ENCODE measurements at places on chromosomes 16 and 17.
A peak's percentile ranks its signal among the peaks of the same experiment; 100 is the strongest.

DNA sequence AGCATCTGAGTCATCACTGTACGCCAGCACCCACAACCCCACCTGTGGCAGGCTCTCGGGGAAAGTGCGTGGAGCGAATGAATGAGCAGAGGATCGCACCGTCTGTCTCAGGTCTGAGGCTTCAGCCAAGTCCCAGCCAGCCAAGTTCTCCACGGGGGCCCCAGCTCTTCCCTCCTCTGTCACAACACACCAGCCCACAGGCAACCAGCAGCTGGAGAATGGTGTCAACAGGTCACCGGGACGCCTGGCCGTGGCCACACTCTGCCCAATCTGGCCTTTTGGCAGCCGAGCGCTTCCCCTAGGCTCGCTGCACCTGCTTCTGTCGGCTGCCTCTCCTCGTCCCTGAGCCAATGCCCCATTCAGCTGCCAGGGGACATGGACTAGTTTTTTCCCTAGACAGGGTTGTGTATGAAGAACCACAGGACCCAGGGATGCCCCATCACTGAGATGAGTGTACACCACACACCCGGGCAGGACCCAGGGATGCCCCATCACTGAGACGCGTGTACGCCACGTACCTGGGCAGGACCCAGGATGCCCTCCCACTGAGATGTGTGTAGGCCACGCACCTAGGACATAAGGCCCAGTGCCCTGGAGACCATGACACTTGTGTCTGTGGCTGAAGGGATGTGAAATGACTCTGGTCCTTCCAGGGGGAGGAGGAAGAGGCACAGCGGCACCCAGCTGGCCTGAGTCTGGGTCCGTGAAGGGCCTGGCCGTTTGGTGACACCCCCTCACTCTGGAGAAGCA is 52.8 kb downstream of the ABR start:
- DNase-seq: no peak

GRCh38 chr16:2196162-2196980 is at the start of gene CASKIN1:
Gene CASKIN1 (minus strand): TSS chr16:2196605. CDS start chr16:2196432, 173 bp downstream.
- no peak for DNase-seq

DNA sequence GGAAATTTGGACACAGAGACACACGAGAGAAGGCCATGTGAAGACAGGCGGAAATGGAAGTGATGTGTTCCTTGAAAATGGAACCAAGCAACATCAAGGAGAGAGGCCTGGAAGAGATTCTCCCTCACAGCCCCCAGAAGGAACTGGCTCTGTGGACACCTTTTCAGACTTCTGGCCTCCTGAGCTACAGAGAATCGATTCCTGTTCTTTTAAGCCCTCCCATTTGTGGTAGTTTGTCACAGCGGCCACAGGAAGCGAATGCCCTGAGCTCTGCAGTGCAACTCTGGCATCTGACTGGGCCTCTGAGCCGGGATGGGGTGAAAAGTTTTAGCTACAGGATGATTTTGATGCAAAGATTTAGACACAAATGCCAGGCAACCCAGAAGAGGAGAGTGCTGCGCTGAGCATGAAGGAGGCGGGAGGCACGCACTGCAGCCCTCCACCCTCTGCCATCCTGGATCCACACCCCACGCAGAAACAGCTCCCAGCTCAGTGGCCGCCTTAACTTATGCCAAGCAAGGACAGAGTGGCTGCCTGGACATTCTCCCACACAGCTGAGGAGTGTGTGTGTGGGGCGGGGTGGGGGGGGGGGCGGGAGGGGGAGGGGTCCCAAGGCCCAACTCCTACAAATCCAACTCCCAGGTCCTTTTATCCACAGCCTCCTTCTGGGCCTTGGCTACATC is 2.2 kb downstream of the TIMP2 start:
- DNase-seq: no peak

- no peak for DNase-seq
Observed at GRCh38 chr16:69486724-69487123, 62.3 kb downstream of the CYB5B start.

DNA sequence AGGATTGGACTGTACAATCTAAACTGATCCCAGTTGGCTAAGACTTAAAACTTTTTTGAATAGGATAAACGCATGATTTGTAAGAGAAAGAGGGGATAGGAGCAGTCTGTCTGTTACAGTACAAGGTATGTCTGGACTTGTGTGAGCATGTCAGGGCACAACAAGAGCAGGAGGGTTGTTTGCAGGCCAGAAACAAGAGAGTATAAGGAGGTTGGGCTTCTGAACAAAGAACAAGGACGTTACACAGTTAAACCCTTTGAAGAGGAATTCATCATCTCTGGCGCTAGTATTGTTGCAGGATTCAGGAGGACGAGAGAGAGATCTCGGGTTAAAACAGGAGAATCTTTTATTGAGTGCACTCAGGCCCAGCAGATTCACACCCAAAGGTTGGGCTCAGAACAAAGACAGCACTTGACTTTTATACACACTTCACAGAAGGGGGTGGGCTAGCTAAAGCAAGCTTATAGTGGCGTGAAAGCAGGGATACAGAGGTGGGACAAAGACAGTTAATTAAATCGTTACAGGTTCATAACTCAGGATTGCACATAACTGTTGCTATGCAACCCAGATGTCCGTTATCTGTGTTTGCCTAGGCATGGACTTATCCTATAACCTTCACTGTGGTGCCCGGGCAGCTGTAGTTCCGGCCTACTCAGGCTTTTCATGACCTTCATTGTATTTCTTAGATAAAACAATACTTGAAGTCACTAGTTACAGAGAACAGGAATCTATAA is 34.3 kb downstream of the SEC14L1 start:
- DNase-seq: no peak

DNA sequence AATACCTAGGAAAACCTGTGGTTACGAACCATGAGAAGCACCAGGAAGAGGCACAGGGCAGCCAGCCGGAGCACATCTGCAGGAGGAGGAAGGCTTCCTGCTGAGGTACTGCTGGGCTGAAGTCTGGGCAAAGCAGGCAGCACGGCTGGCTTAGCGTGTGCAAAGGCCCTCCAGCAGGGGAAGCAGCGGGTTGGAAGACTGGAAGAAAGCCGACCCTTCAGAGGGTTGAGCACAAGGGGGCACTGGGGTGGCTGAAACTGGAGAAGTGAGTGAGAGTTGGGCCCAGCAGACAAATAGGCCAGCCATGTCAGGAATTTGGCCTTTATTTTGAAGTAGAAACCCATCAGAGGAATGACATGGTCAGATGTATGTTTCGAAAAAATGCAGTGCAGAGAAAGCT is 12.1 kb upstream of the HSD3B7 start:
- no peak for DNase-seq

DNA sequence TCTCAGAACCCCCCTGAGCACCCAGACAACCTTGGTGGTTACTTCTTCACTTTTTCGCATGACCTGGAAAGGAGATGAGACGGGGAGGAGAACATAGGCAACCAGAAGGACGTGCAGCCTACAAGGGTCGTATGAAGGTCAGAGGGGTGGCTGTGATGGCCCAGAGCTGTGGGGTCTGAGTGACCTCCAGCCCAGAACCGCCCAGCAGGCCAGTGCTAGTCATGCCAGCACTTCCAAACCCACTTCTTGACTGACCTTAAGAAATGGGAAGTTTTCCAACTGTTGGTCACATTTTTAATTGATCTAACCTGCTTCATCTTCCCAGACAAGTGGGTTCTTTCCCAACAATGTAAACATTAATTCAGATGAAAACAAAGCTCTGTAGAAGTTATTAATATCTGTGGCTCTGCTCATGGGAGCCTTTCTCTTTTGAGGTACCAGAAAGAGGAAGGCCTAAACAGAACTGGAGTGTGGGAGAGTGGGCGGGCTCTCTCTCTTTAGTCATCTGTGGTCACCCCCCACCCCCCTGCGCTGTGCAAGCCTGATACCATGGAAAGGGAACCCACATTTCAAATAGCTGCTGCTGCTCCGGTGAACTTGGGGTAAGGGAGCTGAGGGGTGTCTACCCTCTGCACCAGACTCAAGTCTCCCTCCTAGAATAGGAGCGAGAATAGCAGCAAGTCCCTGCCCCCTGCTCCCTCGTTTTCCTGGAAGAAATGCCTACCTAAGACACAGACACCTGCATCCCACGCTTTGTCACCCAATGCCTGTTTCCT is 101.6 kb downstream of the RAB11FIP4 start:
- DNase-seq: no peak

- no peak for DNase-seq
Observed at GRCh38 chr16:27441276-27441675, 39.3 kb downstream of the IL21R start.

- DNase-seq: peak; percentile 89
Observed at GRCh38 chr17:1110862-1111598, 68.8 kb downstream of the ABR start.

GRCh38 chr17:69417545-69418483 is 3.3 kb downstream of the MAP2K6 start:
- peak; percentile 25 for DNase-seq

DNA sequence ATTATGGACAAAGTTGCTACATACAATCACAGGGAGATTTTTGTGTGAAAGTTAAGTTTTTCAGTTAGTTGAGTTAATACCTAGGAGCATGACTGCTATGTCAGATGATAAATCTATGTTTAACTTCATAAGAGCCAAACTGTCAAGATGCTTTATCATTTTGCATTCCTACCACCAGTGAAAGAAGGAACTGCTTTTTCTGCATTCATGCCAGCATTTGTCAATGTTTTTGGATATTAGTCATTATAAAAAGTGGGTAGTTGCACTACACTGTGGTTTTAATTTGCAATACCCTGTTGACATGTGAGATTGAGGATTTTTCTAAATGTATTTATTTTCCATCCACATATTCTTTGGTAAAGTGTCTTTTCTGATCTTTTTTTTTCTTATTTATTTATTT is 434.0 kb upstream of the MON1B start:
- peak; percentile 12 for DNase-seq

DNA sequence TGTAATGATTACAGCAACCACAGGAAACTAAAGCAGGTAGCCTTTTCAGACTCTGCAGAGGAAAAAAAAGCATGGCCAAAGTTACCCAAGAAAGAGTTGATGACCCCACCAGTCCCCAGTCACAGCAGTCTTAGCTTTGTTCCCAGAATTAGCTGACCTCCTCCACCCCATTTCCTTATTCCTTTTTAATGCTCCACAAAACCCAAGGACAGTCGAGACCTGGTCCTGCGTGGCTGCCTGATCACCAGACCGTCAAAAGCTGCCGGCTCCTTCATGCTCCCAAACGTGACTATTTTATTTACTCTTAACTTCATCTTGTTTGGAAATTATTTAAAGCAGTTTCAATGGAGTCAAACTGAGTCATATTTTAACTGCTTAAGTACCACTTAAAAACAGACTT is 28.7 kb upstream of the MED9 start:
- DNase-seq: no peak

DNA sequence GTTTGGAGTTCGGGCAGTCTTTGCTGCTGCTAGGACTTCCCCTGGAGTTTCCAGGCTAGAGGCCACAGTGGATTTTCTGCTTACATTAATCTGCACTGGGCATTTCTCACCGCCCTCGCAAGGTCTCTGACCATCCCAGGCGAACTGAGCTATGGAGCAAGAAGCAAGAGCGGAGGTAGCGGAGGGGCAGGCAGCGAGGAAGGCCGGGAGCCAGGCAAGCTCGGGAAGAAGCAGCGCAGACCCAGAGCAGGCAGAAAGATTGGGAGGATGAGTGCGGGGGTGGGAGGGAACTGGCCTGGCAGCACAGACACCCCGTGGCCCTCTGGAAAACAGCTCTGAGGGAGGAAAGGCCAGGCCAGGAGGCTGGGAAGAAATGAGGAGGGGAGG is 3.8 kb downstream of the COTL1 start:
- DNase-seq: no peak

GRCh38 chr16:89354325-89354724 is 136.0 kb downstream of the ANKRD11 start:
- DNase-seq: no peak

DNA sequence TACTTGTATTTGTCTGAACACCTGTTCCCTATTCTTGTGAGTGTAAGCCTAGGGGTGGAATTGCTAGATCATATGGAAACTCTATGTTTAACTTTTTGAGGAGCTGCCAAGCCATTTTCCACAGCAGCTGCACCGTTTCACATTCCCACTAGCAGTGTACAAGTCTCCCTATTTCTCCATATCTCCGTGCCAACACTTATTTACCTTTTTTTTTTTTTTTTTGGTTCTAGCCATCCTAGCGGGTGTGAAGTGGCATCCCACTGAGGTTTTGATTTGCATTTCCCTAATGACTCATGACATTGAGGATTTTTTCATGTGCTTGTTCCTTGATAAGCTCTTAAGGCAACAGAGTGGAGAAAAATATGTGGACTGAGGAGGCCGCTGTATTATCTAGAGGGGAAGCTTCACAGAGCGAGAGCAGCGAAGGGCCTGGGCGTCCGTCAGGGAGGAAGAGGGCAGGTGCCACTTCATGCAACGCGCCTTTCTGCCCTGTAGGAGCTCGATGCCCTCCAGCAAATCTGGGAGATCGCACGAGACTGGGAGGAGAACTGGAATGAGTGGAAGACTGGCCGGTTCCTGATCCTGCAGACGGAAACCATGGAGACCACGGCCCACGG is 50.0 kb downstream of the DNAH2 start:
- DNase-seq: no peak

DNA sequence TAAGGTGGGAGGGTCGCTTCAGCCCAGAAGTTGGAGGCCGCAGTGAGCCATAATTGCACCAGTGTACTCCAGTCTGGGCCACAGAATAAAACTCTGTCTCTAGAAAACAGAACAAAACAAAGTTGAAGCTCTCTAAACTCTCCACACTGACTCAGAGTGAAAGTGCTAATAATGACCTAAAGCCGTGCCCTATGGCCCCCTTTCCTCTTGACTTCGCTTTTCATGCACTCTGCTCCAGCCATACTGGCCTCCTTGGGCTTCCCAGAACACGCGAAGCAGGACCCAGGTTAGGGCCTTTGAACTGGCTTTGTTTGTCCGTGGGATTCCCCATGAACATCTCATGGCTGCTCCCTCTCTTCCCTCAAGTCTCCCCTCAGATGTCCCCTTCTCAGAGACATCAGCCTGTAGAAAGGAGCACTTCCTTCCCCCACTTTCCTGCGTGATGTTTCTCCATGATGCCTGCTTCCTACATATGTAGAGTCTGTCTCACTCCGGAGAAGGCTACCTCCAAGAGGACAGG is 18.6 kb upstream of the SPN start:
- no peak for DNase-seq

DNA sequence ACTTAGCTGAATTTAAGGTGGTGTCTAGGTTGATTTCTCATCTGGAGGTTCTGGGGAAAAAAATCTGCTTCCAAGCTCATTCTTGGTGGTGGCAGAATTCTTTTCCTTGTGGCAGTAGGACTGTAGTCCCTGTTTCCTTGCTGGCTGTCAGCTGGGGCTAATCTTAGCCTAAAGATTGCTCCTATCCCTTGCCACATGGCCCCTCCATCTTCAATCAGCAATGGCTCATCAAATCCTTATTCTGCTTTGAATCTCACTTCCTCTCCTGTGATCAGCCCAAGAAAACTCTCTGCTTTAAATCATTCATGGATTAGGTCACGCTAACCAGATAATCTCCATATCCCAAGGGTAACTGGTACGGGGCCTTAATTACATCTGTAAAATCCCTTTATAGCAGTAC is 6.6 kb downstream of the FAM20A start:
- DNase-seq: no peak

All from fibroblast of skin of right quadriceps (primary cell).